Upper lobe of left lung (tissue), 6 donors: ENCODE measurements at places on chromosomes 2 and 18. TPM values are rescaled to one million over a fixed set of nuclear protein-coding genes. Genes with fewer than 3 reads are reported as not detected.

KANSL1L gene
- total RNA-seq = 39.4 TPM

- no peak for DNase-seq
Observed at GRCh38 chr18:37689841-37690240, 124.2 kb upstream of the CELF4 start.

DNA sequence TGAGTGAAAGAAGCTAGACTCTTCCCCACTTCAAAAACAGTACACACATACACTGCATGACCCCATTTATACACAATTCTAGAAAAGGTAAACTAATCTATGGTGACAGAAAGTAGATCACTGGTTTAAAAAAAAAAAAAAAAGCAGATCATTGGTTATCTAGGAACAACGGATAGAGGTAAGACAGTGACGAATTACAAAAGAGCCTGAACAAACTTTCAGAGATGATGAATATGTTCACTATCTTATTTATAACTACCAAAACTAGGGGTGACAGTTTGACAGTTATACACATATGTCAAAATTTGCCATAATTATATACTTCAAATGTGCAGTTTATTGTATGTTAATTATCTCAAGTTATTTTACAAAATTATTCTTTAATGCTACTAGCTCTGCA lies 27.5 kb downstream of the MAP3K2 start:
- no peak for DNase-seq

DNA sequence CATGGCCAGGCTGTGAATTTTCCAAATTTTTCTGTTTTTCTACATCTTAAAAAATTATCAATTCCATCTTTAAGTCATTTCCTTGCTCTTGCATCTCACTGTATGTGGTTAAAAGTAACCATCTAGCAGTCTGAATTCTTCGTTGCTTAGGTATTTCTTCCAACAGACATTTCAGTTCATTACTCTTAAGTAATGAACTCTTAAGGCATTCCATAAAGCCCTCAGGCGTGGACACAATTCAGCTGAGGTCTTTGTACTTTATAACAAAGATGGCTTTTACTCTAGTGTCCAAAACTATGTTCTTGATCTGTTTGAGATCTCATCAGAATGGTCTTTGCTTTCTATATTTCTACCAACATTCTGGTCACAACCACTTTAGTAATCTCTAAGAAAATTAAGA lies 253.9 kb upstream of the GCFC2 start:
- DNase-seq = no peak

GRCh38 chr2:238728330-238729260 lies 119.3 kb upstream of the TWIST2 start:
- DNase-seq = no peak

- DNase-seq = no peak
Observed at GRCh38 chr2:29192526-29192925, 77.3 kb downstream of the CLIP4 start.

DNA sequence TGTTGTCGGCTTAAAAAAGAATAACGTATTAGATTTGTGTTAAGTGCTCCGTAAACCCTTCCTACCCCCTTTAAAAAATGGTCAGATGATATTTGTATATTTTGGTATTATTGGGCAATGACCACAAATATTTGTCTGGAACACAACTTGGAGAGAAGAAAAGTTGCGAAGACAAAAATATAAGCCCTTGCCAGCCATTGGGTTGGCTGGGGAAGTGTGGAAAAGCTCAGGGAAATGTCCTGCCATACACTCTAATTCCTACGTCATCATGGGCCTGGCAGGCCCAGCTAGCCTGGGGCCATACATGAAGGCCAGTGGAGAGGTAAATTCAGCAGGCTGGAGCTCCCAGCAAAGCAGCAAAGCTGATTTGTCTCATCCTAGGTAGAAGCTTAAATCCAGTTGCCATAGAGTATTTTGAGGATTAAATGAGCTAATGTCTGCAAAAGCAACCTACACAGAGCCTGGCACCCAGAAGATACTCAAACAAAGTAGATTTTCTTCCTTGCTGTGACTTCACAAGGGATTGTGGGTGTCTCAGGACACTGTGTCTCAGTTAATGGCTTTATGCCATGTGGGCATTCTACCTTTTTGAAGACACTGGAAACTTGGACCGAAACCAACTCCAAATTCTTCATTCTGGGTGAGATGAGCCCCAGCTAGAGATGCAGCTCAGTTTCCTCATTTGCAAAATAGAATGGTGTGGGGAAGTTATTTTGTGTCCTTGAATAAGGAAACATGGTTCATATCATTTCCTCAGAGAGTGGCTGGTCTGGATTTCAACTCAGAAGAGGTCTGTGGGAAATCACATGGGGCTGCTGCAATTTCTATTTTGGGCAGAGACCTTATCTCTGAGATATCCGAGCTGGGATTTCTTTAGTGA lies 87.9 kb upstream of the MAP4K3 start:
- DNase-seq = no peak

REG1B gene
- 5.2 TPM for total RNA-seq

- DNase-seq = no peak
Observed at GRCh38 chr2:3459185-3460015, 59.9 kb downstream of the ADI1 start.

- DNase-seq = peak; percentile 67
Observed at GRCh38 chr2:233051241-233052149, 8.6 kb upstream of the INPP5D start.

DNA sequence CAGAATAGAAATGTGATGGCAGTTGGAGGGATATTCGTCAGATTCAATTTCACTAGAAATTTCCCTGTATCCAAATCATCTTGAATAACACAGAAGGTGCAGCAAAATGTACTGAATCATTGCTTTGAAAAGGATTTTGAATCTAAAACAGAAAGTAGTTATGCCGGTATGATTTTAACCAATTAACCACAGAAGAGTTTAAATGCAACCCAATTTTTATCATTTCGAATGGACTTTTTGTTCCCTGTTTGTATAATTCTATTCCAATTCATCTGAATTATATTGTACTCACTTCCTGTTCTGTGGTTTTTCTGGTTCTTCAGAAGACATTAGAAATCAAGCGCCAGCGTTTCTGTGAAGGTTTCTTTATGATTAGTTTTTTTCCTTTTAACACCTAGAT lies 190.4 kb downstream of the MYO3B start:
- no peak for DNase-seq

ANKRD29 gene
- 50.4 TPM for total RNA-seq

DNA sequence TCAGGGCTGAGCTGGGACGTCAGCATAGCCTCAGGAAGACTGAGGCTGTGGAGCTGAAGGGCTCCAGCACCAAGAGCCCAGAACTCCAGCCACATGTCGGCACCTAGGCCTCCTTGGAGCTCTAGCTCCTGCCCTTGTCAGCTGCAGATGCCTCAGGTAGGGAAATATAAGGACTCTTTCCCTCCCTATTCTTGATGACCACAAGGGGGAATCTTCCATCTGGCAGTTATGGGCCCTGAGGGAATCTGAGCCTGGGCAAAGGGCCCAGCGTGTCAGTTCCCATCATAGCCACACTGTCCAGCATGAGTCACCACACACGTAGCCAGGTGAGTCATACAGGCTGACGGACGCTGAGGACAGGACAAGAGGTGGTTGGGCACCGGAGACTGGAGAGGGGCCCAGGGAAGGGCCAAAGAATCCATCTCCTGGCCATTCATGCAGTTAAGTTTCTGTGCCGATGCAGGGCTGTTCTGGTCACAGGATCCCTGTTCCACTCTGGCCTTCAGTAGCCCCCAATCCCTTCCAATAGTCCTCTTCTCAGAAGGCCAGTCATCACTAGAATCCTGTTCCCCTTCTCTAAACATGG lies 1.8 kb downstream of the MPV17 start:
- DNase-seq = peak; percentile 88

GRCh38 chr2:113930448-113930847 lies 40.6 kb downstream of the ACTR3 start:
- DNase-seq = no peak

FEV gene
- not detected for total RNA-seq

GRCh38 chr2:12651641-12652040 lies 65.1 kb upstream of the TRIB2 start:
- DNase-seq = no peak

SF3B6 gene
- total RNA-seq = 73.1 TPM

STARD6 gene
- total RNA-seq = not detected

GRCh38 chr2:16640867-16641266 lies 24.8 kb downstream of the CYRIA start:
- no peak for DNase-seq

DNA sequence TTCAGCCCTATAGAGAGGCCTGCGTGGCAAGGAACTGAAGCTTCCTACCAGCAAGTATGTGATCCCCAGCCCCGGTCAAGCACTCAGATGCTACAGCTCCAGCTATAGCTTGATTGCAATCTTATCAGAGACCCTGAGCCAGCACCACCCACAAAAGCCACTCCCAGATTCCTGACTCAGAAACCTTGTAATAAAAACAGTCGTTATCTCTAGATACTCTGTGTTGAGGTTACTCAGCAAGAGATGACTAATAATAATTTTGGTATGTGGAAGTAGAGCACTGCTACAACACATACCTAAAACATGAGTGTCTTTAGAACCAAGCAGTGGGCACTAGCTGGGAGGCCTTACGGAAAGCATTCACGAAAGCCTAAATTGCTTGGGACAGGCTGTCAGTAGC lies 216.9 kb downstream of the UXS1 start:
- no peak for DNase-seq

HOXD1 gene
- total RNA-seq = 2.7 TPM

TWIST2 gene
- 29.3 TPM for total RNA-seq

TCF23 gene
- not detected for total RNA-seq

DNA sequence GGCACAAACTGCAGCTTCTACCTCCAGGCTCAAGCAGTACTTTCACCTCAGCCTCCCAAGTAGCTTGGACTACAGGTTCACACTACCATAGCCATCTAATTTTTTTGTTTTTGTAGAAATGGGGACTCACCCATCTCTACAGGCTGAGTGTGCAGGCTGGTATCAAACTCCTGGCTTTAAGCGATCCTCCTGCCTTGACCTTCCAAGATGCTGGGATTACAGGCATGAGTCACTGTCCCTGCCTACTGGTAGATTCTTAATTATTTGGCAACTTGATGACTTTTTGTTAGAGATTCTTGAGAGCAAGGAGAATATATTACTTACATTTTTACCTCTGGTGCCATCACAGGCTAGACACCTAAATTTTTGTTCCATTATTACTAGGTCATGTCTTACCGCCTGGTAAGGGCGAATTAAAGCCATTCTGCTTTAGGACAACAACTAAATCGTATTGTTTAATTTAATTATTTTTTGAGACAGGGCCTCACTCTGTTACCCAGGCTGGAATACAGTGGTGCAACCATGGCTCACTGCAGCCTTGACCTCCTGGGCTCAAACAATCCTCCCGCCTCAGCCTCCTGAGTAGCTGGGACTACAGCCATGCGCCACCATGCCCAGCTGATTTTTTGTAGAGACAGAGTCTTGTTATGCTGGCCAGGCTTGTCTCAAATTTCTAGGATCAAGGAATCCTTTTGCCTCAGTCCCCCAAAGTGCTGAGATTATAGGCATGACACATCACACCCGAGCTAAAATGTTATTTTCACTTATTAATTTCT lies 15.7 kb downstream of the DYNC1I2 start:
- no peak for DNase-seq

- DNase-seq = no peak
Observed at GRCh38 chr2:141260911-141261310, 869.9 kb downstream of the LRP1B start.

- DNase-seq = no peak
Observed at GRCh38 chr2:136645236-136645828, 120.0 kb upstream of the THSD7B start.

DNA sequence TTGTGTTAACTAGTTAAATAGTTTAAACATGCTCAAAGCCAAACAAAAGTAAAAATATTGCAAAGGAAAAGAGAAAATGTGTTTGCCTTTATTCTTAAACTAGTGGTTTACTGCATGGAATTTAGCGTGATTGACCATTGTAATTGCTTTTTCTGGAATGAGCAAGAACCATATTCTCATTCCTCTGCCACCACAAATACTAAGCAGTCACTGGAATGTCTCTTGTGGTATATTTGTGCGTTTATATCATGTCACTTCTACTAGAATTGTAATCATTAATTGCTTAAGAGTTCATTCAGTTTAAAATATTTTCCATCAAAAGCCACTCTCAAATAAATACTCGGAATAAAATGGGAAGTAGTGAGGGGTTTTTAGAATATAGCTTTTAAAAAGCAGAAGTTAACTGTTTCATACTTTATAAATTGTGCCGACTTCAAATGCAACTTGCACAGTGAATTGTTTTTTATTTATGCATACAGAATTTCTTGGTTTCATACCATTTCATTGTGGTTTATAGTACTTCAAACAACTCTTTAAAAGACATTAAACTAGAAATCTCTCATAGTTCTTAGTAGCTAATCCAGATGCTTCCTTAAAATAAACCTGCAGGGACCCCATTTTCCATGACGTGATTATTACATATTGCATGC lies 288.1 kb downstream of the EPHA4 start:
- no peak for DNase-seq

DNA sequence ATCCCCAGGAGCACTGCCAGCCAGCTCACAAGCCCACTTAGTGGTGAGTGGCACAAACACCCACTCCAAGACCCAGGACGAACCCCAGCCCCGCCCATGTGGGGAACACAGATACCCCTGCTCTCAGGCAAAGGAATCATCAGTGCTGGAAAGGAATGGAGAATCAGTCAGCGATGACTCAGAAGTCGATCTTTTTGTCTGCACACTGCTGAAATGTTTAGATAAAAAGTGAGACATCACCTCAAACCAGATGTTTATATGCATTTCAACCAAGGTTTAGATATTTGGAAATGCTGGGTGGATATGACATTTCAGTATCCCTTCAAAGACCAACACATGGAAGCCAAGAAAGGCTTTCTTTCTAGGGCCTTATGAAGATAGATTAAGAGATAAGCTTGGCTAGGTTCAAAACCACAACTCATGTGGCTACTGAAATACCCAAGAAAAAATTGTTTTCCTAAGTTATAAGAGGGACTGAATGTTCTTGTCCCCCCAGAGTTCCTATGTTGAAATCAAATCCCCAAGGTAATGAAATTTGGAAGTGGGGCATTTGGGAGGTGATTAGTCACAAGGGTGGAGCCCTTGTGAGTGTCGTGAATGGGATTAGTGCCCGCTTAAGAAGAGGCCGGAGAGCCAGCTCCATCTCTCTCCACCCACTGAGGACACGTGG lies 43.7 kb downstream of the POU3F3 start:
- no peak for DNase-seq

- DNase-seq = no peak
Observed at GRCh38 chr2:86241611-86242010, 42.4 kb downstream of the MRPL35 start.

- DNase-seq = no peak
Observed at GRCh38 chr2:24592441-24593100, 101.5 kb downstream of the NCOA1 start.
